B cell (primary cell): ENCODE measurements at places on chromosomes 2 and 18. TPM values are rescaled to one million over a fixed set of nuclear protein-coding genes. Genes with fewer than 3 reads are reported as not detected.
A peak's percentile ranks its signal among the peaks of the same experiment; 100 is the strongest.

Gene ZNF2
- 7.2 and 7.8 TPM in 2 replicates for total RNA-seq

Gene SPATA3
- total RNA-seq, result not detected in 2 replicates

Gene PSD4
- 203 and 217 TPM in 2 replicates for total RNA-seq

Gene LPIN2
- 31.0 and 32.9 TPM in 2 replicates for total RNA-seq

Gene POMC
- total RNA-seq, result 3.4 and 4.3 TPM in 2 replicates

- H3K4me3 ChIP-seq, result no peak overlapping the region
- H3K27me3 ChIP-seq, result no peaks in the 10 kb centered on the region
- peaks cover 20% of the 10 kb centered on the region for H3K4me1 ChIP-seq
- DNase-seq, result no peak
Measured at GRCh38 chr18:44536046-44536445, 144.6 kb upstream of the SETBP1 start.

- H3K27me3 ChIP-seq, result no peaks in the 10 kb centered on the region
- H3K36me3 ChIP-seq, result no peaks in the 10 kb centered on the region
- no peak for DNase-seq
- no peak overlapping the region for H3K27ac ChIP-seq
- H3K4me1 ChIP-seq, result no peaks in the 10 kb centered on the region
Measured at GRCh38 chr2:195820373-195820772, 163.3 kb downstream of the SLC39A10 start.

DNA sequence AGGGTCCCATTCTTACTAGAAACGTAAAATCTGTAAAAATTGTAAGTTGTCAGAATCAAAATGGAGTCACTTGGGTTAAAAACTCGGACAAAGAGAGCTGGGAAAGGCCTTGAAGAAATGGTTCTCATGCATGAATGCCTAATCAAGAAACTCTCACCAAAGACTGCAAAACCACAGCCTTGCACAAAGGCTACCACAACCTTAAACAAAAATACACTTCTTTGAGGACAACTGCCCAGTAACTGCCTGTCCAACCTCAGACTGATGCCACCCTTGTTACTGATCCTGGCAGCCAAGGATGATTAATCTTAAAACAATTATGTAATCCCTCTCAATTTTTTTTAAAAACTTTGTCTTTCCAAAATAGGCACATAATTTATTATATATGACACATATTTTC, 299.3 kb downstream of the CCDC85A start:
- no peaks in the 10 kb centered on the region for H3K36me3 ChIP-seq
- no peaks in the 10 kb centered on the region for H3K27me3 ChIP-seq
- no peak for DNase-seq
- H3K27ac ChIP-seq, result no peak overlapping the region

GRCh38 chr2:237222178-237222577, 136.5 kb downstream of the COPS8 start:
- no peaks in the 10 kb centered on the region for H3K36me3 ChIP-seq
- no peaks in the 10 kb centered on the region for H3K4me1 ChIP-seq
- H3K4me3 ChIP-seq, result no peak overlapping the region

- peaks cover 73% of the 10 kb centered on the region for H3K36me3 ChIP-seq
- no peaks in the 10 kb centered on the region for H3K27me3 ChIP-seq
- no peak for DNase-seq
- no peak overlapping the region for H3K27ac ChIP-seq
Measured at GRCh38 chr2:131127076-131127475, 21.9 kb downstream of the PLEKHB2 start.

GRCh38 chr2:165985120-165985519, 31.5 kb upstream of the TTC21B start:
- no peak overlapping the region for H3K27ac ChIP-seq
- H3K4me3 ChIP-seq, result no peak overlapping the region
- no peaks in the 10 kb centered on the region for H3K27me3 ChIP-seq
- H3K4me1 ChIP-seq, result no peaks in the 10 kb centered on the region
- no peaks in the 10 kb centered on the region for H3K36me3 ChIP-seq
- no peak for DNase-seq

DNA sequence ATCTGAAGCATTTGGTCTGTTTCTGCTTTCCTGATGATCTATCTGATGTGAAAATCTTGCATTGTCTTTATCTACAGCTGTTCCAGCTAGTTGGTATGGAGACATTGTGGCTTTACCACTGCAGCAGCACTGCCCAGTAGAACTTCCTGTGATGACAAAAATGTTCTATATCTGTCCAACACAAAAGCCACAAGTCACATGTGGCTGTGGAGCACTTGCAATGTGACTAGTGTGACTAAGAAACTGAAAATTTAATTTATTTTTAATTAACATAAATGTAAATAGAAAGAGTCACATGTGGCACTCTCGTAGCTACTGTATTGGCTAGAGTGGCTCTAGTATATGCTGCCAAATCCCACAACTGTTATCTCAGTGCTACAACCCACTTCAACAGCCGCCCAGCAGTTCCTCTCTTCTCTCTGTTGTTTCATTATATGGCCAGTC, 425.7 kb downstream of the SETBP1 start:
- peaks cover 68% of the 10 kb centered on the region for H3K4me1 ChIP-seq
- H3K36me3 ChIP-seq, result no peaks in the 10 kb centered on the region
- H3K27ac ChIP-seq, result peak overlapping the region; percentile 93
- H3K27me3 ChIP-seq, result no peaks in the 10 kb centered on the region
- DNase-seq, result peak; percentile 80
- H3K4me3 ChIP-seq, result no peak overlapping the region

DNA sequence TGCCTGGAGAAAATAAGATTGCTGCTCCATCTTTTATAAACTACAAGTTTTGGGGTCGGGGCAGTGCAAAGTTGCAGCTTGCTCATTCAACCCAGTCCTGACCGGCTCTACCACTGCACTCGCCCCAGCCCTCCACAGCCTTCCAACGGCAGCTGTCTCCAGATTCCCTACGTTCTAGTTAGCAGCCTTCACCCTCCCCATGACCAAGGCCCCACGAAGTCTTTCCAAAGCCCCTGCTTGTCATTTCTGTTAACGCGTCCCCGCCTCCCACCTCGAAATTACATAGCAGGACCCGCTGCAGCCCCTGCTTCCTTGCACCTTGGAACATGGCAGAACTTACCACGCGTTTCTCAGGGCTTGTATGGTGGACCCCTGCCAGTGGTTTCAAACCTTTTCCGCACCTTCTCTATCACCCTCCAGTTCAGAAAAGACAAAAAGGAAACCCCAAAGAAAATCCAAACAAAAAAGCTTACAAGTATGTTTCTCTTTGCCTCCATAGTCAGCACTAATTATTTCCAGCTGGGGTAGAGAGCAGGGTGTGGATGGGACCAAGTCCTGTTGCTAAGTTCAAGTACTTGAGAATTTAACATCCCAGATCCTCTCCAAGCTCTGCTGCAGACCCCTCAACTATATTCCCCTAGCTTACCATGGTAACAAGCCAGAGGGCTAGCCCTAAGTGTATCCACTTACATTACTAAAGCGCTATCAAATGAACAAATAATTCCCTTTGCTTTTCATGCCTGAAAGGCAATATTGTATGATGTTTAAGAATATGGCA, 161.5 kb downstream of the TGIF1 start:
- H3K27me3 ChIP-seq, result no peaks in the 10 kb centered on the region
- no peak overlapping the region for H3K4me3 ChIP-seq
- DNase-seq, result no peak
- no peaks in the 10 kb centered on the region for H3K36me3 ChIP-seq
- no peaks in the 10 kb centered on the region for H3K4me1 ChIP-seq
- no peak overlapping the region for H3K27ac ChIP-seq

GRCh38 chr2:24618144-24618543, 127.1 kb downstream of the NCOA1 start:
- H3K4me3 ChIP-seq, result no peak overlapping the region
- no peak for DNase-seq
- H3K36me3 ChIP-seq, result no peaks in the 10 kb centered on the region
- H3K27me3 ChIP-seq, result no peaks in the 10 kb centered on the region

DNA sequence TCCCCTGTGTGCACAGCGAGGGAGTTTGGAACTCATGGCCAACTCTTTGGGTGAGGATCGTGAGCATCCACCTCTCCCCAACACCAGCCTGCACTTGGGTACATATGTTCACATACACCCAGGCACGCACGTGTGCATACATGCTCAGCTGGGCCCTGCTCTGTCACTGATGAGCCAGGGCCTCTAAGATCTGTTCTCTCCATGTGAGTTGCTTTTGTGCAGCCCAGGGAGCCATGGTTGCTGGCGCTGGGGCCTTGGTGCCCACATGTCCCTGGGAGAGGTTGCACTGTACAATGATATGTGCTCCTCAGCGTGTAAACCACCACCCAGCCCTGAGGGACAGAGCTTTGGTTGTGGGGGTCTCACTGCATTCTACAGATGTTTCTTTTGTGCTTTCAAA, 44.1 kb downstream of the KLHL29 start:
- H3K4me3 ChIP-seq, result no peak overlapping the region
- no peaks in the 10 kb centered on the region for H3K27me3 ChIP-seq
- H3K36me3 ChIP-seq, result no peaks in the 10 kb centered on the region
- no peak overlapping the region for H3K27ac ChIP-seq
- no peak for DNase-seq
- no peaks in the 10 kb centered on the region for H3K4me1 ChIP-seq

GRCh38 chr2:160472839-160473251, 20.8 kb downstream of the RBMS1 start:
- no peaks in the 10 kb centered on the region for H3K4me1 ChIP-seq
- no peak overlapping the region for H3K4me3 ChIP-seq
- no peak overlapping the region for H3K27ac ChIP-seq
